ENCODE measurements at places on chromosomes 3 and 15.

GRCh38 chr15:68729789-68730411 is 90.8 kb downstream of the ANP32A start:
- DNase-seq: no peak

GRCh38 chr3:118472586-118472985 is 562.1 kb downstream of the IGSF11 start:
- DNase-seq: no peak

GRCh38 chr3:174776636-174777035 is 82.5 kb upstream of the NAALADL2 start:
- DNase-seq: no peak

- DNase-seq: no peak
Observed at GRCh38 chr3:20055842-20056241, 15.6 kb downstream of the KAT2B start.

DNA sequence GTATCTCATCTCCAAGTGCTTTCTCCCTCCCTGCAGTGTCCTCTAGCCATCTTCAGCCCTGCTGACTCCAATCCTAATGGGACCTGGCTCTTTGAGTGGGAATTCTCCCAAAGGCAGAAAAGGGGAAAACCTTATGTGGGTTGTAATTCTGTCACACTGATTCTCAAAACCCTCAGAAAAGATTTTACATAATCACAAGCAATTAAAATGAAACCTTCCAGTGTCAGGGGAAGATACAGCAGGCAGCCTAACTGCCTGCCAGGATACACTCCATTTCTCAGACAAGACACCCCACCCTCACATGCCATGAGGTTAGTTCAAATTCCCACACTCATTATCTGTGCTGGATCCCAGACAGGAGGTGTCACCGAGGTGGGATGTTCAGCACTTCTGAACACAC is 121.4 kb downstream of the RFTN1 start:
- no peak for DNase-seq

- DNase-seq: no peak
Observed at GRCh38 chr3:64956711-64957325, 269.0 kb upstream of the ADAMTS9 start.

DNA sequence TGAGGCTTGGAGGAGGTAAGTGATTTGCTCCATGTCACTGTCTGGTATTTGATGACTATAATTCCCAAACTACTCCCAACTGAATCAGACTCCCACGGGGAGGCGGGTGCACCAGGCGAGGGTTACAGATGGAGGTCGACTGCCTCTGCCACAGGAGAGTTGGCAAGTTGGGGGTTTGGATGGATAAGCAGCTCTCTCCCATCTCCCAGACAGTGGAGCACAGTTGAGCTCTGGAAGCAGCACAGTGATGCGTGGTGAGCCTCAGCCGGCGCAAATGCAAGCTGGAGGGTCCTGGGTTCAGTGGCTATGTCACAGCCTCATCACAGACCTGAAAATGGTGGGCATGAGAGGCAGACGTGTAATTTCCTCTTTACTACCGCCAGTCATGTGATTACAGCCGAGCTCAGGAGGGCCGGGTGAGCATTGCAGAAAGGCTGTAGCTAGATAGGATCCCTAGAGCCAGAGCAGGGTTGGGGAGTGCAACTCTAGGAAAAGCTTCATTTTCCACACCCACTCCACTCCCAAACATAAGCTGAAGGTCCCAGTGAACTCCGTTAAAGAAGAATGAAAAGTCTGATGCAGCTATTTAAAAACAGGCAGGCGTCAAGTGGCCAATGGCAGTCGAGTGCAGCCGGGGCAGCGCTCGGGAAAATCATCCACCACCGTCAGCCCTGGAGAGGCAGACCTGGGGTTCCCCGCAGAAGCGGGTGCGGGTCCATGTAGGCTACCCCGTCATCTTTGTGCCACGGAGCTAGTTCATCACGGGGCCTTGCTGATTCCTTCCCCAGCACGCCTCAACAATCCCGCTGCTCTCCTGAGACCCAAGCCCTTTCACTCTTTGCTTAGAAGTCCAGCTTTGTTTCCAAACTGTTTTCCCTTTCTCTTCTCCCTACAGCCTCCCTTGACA is 33.3 kb upstream of the VPS8 start:
- DNase-seq: no peak

DNA sequence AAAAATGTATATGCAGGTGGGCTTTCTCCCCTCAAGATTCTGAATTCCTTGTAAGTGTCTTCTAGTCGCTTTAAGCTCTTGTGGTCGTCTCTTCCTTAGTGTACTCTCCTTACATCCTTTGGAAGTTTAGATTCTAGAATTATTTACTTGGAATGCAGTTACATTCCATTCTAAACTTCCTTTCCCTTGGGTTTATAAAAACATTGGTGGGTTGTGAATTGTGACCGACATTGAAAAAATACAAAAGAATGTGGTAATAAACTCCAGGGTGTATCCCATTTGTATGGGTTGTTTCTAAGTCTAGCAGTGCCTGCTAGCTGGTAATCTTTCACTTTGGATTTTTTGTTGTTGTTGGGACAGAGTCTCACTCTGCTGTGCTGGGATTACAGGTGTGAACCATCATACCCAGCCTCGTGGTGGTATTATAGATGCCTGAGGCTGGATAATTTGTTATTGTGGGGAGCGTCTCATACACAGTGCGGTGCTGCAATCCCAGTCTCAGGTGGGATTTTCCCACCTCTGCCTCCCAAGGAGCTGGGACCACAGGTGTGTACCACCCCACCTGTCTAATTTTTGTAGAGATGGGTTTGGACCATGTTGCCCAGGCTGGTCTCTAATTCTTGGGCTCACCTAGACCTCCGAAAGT is 9.1 kb downstream of the CHD2 start:
- no peak for DNase-seq

GRCh38 chr15:78105476-78106241 is 13.3 kb downstream of the SH2D7 start:
- no peak for DNase-seq

DNA sequence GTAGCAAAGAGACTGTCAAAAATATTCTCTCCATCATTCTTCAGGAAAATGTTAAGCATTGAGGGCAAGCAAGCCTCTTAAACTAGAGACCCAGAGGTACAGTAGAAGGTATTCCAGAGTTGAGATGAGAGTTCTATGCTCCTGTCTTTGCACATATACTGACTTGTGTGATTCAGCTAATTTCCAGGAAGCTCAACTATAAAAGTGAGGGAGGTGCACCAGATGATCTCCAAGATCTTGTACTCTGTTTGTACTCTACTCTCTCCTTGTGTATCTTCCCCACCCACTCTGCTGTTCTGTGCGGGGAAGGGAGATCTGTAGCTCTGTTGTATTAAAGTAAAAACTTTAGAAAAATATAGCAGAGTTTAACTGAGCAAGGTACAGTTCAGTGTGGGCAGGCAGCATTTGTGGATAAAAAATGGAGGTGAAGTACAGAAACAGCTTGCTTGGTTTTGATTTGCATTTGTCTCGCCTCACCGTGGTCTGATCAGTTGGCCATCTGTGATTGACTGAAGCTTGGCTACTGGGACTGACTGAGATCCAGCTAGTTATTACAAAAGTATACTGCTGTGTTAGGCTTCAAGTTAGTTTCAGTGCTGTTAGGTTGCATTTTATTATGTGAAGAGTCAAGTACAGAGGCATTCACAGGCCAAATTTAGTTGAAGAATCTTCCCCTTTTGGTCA is 463.1 kb upstream of the GOLIM4 start:
- DNase-seq: no peak

GRCh38 chr15:78149805-78150751 is 916 bp downstream of the IDH3A start:
- DNase-seq: no peak

GRCh38 chr3:4629095-4630007 is 136.2 kb downstream of the ITPR1 start:
- no peak for DNase-seq

DNA sequence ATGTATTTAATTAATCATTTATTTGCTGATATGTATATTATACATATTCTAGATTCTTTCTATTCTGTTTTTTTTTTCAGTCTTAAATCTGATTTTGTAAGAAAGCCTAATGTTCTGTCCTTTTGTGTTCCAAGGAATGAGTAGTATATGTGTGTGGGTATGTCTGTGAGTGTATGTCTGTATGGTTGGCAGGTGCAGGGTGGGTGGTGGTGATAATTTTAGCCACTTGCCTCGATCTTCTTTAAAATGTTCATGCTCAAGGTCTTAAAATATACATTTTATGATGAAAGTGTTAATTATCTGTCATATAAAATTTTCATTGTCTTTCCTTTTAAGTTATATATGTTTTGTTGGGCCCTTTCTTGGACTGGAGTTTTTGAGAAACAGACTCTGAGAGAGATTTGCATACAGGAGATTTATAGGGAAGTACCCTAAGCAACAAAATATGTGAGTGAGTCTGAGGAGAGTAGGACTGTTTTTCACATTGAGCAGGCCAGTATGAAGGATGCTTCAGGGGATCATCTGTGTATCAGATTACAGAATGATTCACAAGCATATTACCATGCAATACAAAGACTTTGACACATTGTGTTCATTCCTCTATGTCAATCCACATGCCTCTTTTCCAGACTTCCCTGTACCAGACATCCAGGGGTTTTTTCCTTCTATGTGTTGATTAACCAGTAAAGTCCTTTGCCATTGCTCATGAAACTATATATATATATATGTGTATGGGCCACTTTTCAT is 211.0 kb upstream of the DPPA4 start:
- DNase-seq: no peak

- DNase-seq: no peak
Observed at GRCh38 chr3:137259089-137259488, 301.3 kb downstream of the IL20RB start.

GRCh38 chr3:191263850-191264249 is 64.8 kb downstream of the OSTN start:
- no peak for DNase-seq

- no peak for DNase-seq
Observed at GRCh38 chr3:41652931-41653330, 309.0 kb downstream of the ULK4 start.

DNA sequence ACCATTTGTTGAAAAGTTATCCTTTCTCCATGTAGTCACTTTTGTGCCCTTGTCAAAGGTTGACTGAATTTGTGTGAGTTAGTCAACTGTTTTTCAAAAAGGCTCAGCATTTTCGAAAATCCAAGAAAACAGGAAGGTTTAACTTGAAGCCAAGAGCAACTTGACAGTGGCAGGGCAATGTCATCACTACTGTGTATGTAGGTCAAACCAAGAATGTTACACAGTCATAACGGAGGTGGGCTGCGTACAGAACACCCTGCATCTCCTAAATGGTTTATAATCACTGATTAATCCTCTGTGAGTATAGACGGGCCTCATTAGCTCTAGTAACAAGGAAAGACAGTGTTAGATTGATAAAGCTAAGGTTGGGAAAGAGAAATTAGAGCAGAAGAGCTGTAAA is 1064.9 kb downstream of the FHIT start:
- no peak for DNase-seq

- no peak for DNase-seq
Observed at GRCh38 chr3:29668728-29669127, 387.9 kb downstream of the RBMS3 start.

- no peak for DNase-seq
Observed at GRCh38 chr3:52874160-52874701, 23.1 kb downstream of the STIMATE start.

GRCh38 chr15:64747578-64747977 is 27.8 kb downstream of the RBPMS2 start:
- DNase-seq: no peak

DNA sequence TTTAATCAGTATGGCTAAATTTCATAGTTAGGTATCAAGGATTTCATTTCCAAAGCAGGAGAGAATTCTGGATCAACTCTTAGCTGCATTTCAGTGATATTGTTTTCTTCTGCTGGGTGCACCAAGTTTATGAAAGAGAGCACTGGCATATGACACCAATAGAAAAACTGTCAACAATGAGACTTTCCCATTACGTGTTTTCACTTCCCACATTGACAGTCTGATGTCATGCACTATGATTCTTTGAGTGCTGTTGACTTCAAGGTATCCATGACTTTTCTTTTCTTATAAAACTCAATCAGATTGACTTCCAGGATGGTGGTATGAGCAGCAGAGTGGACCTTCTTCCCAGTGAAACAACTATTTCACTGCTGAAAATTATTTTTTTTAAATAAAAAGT is 476.1 kb downstream of the EDEM1 start:
- DNase-seq: no peak

- peak; percentile 72 for DNase-seq
Observed at GRCh38 chr3:50345586-50346234, at the start of gene ZMYND10. Gene ZMYND10 (minus strand): TSS chr3:50345732. CDS start chr3:50345579, 153 bp downstream.

- DNase-seq: no peak
Observed at GRCh38 chr3:23754215-23754614, 51.5 kb upstream of the UBE2E1 start.

- no peak for DNase-seq
Observed at GRCh38 chr3:37580237-37580636, 281.4 kb upstream of the CTDSPL start.

DNA sequence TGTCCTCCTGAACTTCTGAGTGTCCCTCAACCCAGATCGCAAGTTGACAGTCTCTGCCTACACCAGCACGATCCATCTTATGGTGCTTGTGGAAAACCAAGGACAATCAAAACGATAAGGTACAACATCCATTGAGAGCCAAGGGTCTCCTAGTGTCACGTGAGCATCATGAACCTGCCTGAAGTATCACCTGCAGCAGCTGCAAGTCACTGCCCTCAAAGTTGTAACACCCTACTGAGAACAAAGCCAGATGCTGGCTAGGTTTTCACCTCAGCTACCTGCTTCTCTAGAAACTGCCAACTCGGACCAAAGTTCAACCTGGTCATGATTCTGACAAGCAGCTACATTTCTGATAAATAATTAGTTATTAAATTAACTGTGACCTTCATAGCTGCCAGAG is 17.5 kb downstream of the C2CD4B start:
- no peak for DNase-seq

GRCh38 chr3:29275309-29275708 is 5.6 kb upstream of the RBMS3 start:
- peak; percentile 6 for DNase-seq

DNA sequence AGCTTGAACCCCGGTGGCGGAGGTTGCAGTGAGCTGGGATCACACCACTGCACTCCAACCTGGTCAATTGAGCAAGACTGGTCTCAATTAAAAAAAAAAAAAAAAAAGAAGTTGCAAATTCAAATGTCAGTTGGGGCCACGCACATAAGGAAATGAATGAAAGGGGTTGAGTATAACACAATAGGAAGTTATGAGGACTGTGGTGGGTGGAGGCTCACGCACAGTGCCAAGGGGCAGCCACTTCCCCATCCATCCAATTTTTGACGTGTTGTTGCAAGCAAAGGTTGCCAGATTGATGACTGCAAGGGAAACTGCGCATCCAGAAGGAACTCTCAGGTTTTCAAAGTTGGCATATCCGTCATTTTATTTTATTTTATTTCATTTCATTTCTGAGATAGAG is 532.2 kb downstream of the NTRK3 start:
- no peak for DNase-seq
